ENCODE measurements at places on chromosomes 3 and 15. TPM values are rescaled to one million over a fixed set of nuclear protein-coding genes. Genes with fewer than 3 reads are reported as not detected.

The P2RY1 gene
- 3.1 TPM for total RNA-seq

The TMOD2 gene
- 2.1 TPM for total RNA-seq

GRCh38 chr3:189981668-189982067 lies 139.0 kb downstream of the P3H2 start:
- H3K27ac ChIP-seq, result peak overlapping the region; percentile 22
- no peaks in the 10 kb centered on the region for H3K27me3 ChIP-seq
- H3K36me3 ChIP-seq, result no peaks in the 10 kb centered on the region
- peaks cover 11% of the 10 kb centered on the region for H3K4me1 ChIP-seq

DNA sequence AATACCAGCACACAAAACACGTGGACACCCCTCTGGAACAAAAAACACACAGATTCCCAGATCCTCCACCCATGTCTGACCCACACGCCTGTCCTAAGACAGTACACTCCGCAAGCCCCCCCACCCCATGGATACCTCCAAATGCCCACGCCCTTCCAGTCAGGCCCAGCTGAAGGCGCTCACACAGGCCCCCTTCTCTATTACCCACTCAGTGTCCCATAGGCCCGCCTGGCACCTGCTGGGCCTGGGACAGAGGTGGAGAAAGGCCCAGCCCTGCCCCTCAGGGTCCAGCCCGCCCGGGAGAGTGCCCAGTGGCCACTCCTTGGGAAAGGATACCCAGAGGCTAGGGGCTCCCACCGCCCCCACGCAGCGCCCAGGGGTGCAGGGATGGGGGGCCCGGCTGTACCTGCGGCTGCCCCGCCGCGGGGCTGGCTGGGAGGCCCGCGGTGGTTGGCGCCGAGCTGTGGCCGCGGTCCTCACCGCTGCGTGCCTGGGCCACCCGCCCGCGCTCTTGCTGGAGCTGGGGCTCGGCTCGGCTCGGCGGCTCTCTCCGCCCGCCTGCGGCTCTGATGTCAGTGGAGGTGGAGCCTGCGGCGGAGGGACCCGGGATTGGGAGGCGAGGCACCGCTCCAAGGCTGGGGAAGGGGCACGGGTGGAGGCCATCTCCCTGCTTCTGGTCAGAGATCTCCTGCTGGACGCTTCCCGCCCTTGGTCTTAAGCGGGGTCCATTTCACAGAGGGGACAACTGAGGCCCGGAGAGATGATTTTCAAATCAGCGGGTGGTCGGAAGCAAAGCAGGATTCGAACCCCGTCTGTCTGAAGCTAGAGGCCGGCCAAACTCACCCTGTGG lies at the start of gene CAMK1:
Gene CAMK1 (minus strand): TSS at position 522 of the 850 bp plus-strand sequence. CDS start 2,198 bp downstream, outside the sequence.
- DNase-seq, result peak; percentile 70
- peak within 1 kb of the TSS; percentile 88 for H3K27ac ChIP-seq
- H3K4me3 ChIP-seq, result peak within 1 kb of the TSS; percentile 50
- H3K36me3 ChIP-seq, result peaks cover 4% of the 10 kb centered on the region

DNA sequence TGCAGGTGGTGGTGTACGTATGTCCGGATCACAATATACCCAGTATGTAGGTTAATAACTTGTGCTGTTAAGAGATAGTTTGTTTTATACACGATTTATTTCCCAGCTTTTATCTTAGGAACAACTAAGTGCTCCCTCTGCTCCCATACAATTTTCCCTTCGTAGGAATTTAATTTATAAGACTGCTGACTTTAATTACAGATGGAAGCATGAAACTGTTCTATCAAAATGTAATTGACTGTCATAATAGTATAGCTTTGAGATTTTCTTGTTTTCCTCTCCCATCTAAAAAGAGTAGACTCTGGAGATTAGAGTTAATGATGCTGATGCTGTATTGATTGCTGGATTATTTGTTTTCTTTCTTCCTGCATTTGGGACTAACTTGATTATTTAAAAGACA lies 370.7 kb upstream of the SGO1 start:
- DNase-seq, result no peak
- no peaks in the 10 kb centered on the region for H3K4me1 ChIP-seq
- no peaks in the 10 kb centered on the region for H3K36me3 ChIP-seq
- H3K27me3 ChIP-seq, result no peaks in the 10 kb centered on the region
- H3K27ac ChIP-seq, result no peak overlapping the region

DNA sequence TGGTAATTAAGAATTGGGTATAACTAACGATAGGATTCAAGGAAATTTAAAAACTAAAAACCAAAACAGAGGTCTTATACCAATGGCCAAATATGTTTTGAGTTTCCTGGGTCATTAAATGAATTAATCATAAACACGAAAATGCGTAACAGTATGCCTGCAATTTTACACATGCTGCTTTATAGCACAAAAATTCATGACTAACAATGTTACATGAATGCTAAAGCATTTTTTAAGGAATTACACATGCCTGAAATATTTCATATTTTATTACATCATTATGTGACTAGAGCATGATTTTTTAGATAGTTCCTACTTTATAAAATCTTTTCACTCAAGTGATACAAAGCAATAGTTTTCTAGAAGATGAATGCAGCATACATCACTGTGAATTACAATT lies 74.7 kb downstream of the ZNF148 start:
- H3K27me3 ChIP-seq, result no peaks in the 10 kb centered on the region
- H3K36me3 ChIP-seq, result no peaks in the 10 kb centered on the region
- no peak overlapping the region for H3K27ac ChIP-seq
- DNase-seq, result no peak
- H3K4me3 ChIP-seq, result no peak overlapping the region
- peaks cover 7% of the 10 kb centered on the region for H3K4me1 ChIP-seq

DNA sequence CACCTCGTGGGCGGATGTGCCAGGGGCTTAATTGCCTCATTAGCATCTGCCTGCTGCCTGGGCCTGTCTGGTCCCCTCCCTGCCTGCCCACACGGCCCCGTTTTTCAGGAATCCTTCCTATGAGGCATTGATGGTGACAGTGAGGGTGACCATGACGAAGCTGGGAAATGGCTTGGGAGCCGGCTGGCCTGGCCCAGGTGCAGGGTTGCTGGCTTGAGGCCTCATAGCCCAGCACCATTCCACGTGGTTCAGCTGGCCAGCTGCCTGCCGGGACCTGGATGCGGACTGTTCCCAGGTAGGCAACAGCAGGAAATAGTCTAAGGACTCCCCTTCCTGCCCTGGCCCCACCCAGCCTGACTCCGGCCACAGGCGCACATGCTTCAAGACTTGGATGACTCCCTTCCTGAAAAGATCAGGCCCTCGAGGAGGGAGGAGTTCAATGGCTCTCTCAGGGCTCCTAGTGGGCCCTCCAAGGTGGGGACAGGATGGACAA lies 8.9 kb upstream of the DUSP7 start:
- DNase-seq, result no peak
- no peaks in the 10 kb centered on the region for H3K36me3 ChIP-seq
- H3K27me3 ChIP-seq, result no peaks in the 10 kb centered on the region
- no peak overlapping the region for H3K4me3 ChIP-seq
- no peaks in the 10 kb centered on the region for H3K4me1 ChIP-seq
- H3K27ac ChIP-seq, result no peak overlapping the region

DNA sequence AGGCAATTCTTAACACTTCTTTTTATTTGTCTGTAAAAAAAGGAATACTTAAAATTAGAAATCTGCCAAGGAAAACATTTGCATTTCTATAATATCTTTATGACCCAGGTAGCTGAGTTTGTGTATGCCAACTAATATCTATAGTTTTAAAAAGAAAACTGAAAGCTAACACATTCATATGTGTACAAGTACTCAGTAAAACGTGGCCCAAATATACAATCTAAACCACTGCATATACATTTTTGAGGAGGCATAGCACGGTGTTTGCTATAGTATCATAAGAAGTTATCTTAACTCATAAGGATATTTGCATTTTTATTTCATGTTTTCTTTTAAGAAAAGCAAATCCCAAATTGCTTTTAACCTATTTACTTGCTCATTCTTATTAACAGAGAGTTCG lies 172.7 kb downstream of the ZBTB20 start:
- no peaks in the 10 kb centered on the region for H3K27me3 ChIP-seq
- H3K4me1 ChIP-seq, result no peaks in the 10 kb centered on the region
- H3K36me3 ChIP-seq, result no peaks in the 10 kb centered on the region
- DNase-seq, result no peak

DNA sequence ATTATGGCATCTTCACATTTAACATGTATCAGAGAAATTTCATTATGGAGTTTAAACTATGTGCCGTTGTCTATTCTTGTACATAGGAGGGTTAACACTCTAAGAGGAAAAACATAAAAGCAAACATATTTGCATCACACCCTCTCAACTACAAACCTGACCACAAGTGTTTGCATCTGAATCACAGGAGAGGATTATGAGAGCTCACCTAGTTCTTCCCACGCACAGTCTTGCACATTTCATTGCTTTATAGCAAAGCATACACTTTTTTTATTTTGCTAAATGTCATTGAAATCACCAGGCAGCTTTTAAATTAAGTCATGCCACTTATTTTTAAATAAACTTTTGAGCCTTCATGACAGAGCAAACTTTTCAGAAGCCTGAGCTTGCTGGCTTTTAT lies 12.5 kb downstream of the TRAT1 start:
- no peak for DNase-seq
- H3K27me3 ChIP-seq, result no peaks in the 10 kb centered on the region
- no peaks in the 10 kb centered on the region for H3K4me1 ChIP-seq
- no peak overlapping the region for H3K4me3 ChIP-seq
- H3K36me3 ChIP-seq, result no peaks in the 10 kb centered on the region

DNA sequence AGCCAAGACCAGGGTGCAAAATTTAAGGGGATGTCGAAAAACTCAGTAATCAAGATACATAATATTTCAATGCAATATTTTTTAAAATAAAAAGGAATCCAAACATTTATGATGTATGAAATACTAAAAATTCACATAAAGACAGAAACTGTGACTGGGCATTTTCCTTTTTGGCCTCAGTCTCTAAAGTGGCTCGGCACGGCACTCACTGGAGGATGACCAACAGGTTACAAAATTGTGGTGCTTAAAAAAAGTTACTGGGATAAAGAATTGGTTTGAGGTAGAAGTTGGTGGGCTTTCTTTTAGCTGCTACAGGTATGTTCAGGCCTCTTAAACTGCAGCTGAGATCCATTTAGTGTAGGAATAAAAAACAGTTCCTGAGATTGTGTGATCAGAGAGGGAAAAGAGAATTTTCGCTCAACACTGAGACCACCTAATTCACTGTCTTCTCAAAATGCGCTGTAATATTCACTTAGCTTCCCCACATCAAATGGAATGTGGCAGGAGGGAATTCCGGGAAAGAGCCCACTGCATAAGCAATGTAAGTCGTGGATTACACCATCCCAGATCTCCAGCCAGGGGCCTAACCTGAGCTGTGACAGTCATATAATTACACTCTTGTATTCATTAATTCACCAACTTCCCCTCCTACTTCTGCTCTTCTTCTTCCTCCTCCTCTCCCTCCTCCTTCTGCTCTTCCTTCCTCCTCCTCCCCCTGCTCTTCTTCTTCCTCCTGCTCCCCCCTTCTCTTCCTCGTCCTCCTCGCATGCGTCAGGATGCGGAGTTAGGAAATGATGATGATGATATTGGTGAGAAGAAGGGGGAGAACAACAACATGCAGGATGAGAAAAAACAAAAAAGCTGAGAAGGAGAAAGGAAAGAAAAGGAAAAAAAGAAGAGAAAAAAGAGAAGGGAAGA lies 45.9 kb downstream of the HES1 start:
- H3K4me1 ChIP-seq, result no peaks in the 10 kb centered on the region
- no peak overlapping the region for H3K27ac ChIP-seq
- no peak overlapping the region for H3K4me3 ChIP-seq

DNA sequence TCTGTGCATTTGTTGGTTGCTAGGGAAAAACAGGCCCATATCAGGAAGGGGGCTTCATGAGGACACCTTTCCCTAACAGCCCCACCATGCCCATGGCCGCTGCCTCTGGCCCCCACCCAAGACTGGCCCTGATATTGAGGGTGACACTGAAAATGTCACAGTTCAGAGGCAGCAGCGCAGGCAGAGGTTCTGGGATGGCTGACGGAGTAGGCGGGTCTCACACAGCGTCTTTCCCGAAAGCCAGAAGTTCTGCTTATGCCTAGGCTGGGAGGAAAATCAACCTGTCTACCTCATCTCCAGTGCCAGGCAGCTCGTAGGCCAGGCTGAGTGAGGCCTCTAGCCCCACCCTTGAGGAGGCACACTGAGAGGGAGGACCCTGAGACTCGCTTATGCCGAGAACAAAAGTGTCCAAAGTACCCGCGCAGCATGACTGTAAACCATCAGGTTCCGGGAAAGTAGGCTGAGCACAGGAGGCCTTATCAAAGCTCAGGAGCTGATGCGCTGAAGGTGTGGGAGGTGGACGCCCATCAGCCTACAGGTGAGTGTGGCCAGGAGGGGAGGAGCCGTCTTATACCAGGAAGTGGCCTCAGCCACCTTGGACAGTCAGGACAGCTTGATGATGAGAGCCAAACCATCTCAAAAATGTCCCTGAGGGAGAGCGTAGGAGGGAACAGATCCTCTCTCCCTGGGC lies 27.5 kb downstream of the GRAMD2A start:
- H3K27ac ChIP-seq, result no peak overlapping the region
- DNase-seq, result no peak
- no peaks in the 10 kb centered on the region for H3K36me3 ChIP-seq
- H3K4me1 ChIP-seq, result no peaks in the 10 kb centered on the region

DNA sequence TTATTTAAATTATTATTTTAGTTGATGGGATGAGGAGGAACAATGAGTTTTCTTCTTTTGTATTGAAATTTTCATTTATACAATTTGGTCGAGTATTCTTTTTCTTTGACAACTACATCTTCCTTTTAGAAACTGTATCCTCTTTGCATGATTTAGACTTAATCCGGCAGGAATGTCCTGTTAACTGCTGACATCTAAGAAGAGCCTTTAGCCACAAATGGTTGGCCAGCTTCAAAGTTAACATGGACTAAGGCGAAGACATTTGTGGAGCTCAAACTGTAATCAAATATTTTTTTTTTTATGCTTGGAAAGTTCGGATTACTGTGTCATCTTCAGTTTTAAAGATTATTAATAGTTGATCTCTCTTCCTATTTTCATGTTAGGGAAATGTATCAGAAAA lies 43.2 kb downstream of the RIOX2 start:
- no peaks in the 10 kb centered on the region for H3K4me1 ChIP-seq
- no peak overlapping the region for H3K4me3 ChIP-seq
- DNase-seq, result no peak
- H3K27me3 ChIP-seq, result no peaks in the 10 kb centered on the region

DNA sequence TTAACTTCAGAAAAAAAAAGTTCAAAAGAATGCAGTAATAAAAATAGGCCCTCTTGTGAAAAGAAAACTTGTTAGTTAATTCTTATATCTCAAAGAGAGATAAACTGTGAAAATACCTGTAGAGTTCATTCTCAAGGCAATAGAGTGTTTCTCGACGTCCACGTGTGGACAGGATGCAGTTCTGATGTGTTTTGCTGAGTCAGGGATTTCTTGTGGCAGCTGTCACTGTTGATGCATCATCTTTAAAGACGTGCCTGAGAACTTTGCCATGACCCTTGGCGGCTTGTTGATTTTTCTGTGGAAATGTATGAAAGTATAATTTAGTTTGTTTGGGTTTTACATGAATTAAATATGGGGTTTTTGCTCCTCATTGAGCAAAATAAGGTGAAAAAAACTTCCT lies 702.2 kb downstream of the NLGN1 start:
- H3K27me3 ChIP-seq, result no peaks in the 10 kb centered on the region
- no peak overlapping the region for H3K4me3 ChIP-seq
- H3K4me1 ChIP-seq, result no peaks in the 10 kb centered on the region
- no peak overlapping the region for H3K27ac ChIP-seq
- H3K36me3 ChIP-seq, result no peaks in the 10 kb centered on the region
